ENCODE measurements at places on chromosomes 5 and 9.

DNA sequence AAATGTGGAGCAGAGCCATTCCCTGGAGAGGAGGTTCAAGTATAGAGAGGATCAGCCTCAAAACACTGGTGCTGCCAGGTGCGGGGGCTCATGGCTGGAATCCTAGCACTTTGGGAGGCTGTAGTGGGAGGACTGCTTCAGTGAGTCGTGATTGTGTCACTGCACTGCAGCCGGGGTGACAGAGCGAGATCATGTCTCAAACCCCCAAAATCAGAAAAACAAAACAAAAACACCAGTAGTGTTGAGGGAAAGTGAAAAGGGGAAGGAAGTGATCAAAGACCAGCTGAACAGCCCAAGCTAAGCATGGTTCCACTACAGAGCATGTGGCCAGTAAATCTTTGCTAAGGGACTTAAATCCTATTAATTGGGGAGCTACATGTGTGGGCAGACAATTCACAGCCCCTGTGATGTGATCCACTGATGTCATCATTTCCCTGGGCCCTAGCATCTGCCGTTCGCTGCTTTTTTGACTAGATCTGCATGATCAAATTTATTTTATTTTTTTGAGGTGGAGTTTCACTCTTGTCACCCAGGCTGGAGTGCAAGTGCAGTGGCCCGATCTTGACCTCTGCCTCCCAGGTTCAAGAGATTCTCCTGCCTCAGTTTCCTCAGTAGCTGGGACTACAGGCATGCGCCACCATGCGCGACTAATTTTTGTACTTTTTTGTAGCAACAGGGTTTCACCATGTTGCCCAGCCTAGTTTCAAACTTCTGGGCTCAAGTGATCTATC, 2.7 kb upstream of the PCBD2 start:
- no peak for DNase-seq

DNA sequence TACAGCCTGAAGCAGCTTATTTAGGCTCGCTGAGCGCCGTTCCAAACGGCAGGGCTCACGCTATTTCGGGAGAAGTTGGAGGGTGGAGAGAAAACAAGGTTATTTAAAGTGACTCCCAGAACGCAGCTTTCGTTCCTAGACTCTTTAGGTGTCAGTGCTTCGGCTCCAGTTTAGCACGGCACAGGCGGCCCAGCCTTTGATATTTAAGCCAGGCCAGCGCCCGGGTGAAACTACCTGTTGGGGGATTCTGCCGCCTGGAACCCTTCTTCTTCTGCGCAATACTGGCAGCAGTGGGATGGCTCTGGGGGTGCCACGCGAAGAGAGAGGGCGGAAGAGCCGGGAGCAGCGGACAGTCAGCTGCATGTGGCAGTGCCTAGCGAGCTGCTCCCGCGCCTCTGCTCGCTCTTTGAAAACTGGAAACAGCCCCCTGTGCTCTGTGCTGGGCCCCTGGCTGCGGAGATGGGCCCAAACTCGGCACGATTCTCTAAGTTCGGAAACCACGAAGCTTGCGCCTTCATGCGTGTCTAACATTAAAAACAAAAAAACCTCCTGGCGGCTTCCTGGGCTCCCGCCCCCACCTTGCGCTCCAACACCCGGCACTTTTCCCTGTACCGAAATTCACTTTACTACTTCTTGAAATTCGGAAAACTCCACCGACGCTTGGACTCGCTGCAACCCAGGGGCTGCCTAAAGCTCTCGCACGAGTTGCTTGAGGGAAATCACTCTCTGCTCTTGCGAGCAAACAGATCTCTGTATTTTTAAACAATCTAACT, 34.6 kb upstream of the NFIB start:
- DNase-seq = no peak

DNA sequence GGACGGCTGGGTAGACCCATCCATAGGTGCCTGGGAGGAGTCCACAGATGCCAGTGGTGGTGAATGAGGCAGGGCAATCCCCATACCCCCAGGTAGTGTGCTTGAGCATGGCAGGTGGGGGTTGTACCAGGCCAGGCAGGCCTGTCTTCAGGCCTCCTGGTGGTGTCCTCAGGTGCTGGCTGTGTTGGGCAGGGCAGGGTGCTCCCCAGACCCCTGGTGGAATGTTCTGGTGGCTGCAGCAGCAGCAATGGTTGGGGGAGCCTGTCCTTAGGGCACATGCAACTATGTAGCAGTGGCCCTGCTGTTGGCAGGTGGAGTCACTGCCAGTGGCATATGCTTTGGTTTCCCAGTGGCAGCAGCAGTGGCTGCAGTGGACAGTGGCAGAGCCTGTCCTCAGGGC, 10.0 kb downstream of the ALG2 start:
- DNase-seq = no peak

DNA sequence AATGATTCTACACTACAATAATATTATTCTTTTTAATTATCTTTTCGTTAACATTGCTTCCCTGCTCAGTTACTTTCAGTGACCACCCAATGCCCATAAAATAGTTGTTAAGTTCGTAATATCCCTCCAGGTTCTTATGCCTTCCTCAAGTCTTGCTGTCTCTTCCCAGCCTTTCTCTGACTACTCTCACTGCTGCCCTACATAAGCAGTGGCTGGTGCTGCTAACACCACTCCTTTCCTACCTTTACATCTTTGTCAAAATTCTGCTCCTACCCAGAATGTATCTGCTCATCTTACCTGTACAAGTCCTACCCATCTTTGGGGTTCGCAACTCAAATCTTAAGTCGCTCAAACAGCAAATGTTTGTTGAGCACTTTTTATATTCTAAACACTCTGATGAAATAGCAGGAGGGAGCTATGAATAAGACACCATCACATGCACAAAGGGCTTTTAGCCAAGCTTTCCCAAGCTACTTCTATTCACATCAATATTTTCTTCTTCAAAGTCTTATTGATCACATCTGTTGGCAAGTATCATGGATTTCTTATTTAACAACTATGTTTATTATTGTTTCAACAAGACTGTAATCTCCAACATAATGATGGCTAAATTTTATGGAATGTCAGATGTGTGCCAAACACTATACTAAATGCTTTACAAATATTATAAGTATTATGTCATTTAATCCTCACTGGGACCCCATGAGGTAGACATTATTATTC, 29.5 kb downstream of the SLC25A46 start:
- DNase-seq = no peak

DNA sequence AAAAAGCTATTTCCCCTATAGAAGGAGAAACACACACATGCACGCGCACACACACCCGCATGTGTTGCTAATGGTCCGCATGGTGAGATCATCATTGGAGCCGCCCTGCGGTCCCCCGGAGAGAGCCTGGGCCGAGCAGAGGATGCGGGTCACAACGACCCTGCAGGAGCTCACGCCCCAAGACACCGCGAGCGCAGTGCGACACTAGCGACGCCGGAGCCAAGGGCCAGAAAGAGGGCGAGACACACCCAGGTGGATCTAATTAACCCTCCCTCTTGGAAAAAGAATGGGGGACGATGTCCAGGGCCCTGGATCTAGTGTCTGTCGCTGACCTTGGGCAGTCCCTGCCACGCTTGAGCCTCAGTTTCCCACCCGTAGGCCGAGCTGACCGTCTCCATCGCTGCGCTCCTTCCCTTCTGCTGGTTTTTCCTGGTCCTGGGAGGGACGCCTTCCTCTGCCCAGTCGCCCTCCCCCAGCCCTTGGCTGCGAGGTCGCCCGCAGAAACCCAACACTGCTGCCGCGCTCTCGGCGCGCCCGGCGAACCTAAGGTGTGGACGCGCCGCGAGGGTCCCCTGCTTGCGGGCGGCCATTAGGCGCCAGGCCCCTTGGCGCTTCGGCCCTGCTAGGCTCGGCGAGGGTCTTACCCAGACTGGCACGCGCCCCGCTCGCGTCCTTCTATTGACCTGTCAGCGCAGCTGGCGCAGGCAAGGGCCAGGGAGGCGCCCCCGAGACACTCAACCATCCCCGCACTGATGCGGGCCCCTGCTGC, 47.5 kb upstream of the RNF20 start:
- no peak for DNase-seq

GRCh38 chr5:90940227-90940995, 381.8 kb downstream of the ADGRV1 start:
- no peak for DNase-seq

- no peak for DNase-seq
Measured at GRCh38 chr9:34687276-34688030, 3.6 kb downstream of the CCL19 start.

GRCh38 chr9:98584059-98584458, 124.7 kb downstream of the GABBR2 start:
- DNase-seq = no peak

DNA sequence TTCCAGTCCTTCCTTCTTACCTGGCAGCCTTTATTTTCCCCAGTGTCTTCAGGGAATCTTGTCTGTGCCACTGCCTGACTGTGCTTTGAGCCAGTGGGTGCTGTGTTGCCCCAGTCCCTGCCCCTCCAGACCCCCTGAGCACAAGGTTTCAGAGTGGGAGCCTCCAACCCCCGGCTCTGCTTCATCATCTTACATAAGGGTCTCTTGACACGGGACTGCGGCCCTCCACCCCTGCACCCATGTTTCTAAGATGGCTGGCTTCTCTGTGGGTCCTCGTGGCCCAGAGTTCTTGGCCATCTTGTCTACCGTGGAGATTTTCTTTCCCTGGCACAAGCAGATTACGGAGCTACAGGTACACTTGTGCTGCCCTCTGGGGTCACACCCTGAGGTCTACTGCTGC, 194.1 kb downstream of the CACNA1B start:
- DNase-seq = no peak

GRCh38 chr9:7328453-7328852, 471.1 kb downstream of the DMAC1 start:
- DNase-seq = no peak

DNA sequence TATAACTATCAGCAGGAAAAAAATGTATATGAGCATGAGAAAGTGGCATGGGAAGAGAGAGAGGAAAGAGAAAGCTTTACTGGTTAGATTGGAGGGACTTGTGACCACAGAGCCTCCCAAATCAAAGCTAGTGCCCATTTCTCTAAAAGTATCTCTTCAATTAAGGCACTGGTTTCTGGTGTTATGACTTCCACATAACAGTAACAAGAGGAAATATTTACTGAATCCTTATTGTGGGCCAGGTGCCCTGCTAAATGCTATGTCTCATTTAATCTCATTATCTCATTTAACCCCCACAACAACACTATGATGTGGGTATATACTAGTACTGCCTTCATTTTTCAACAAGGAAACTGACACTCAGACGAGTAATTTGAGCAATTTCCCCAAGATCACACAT, 221.5 kb downstream of the EBF1 start:
- DNase-seq = no peak

Measured in stimulated activated CD4-positive, alpha-beta T cell treated with anti-CD3 and anti-CD28 coated beads, TNF-alpha, amount 100 ng/mL, for 24 hours (primary cell).